ENCODE measurements at places on chromosomes 12 and 14. TPM values are rescaled to one million over a fixed set of nuclear protein-coding genes. Genes with fewer than 3 reads are reported as not detected.

Gene IFT43
- 35.2 TPM for total RNA-seq

- H3K27me3 ChIP-seq = no peaks in the 10 kb centered on the region
- H3K4me1 ChIP-seq = peaks cover 8% of the 10 kb centered on the region
- no peak overlapping the region for H3K27ac ChIP-seq
- H3K4me3 ChIP-seq = no peak overlapping the region
- no peaks in the 10 kb centered on the region for H3K36me3 ChIP-seq
Measured at GRCh38 chr14:67999290-67999689, 179.7 kb downstream of the RAD51B start.

Gene GPR132
- 0.26 TPM for total RNA-seq

DNA sequence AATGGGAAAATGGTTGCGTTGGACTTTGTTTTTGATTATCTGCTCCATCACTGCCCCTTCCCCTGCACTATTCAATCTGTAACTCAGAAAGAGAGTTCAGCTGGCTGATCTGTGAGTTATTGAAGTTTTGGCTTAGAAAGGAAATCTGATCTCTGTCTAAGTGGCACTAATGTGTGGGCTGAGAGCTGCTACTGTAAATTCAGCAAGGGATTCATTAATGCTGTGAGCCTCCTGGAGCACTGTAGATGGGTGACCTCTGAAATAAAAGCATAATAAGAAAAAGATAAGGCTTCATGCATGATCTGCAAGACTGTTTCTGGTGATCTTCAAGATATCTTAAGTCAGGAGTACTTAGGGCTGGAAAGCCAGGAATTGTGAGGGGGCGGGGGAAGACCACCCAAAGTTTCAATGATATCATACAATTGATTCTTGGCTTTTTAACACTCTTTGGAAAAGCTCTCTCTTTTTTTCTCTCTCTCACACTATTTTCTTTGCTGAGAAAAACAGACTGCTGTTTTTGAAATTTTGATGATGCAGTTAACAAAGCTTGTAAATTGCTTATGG, 101.1 kb downstream of the C12orf75 start:
- H3K4me3 ChIP-seq = no peak overlapping the region
- H3K27ac ChIP-seq = no peak overlapping the region
- no peaks in the 10 kb centered on the region for H3K27me3 ChIP-seq
- H3K4me1 ChIP-seq = no peaks in the 10 kb centered on the region
- H3K36me3 ChIP-seq = no peaks in the 10 kb centered on the region

- H3K27me3 ChIP-seq = peaks cover 10% of the 10 kb centered on the region
- no peak for DNase-seq
- no peaks in the 10 kb centered on the region for H3K36me3 ChIP-seq
- H3K4me1 ChIP-seq = no peaks in the 10 kb centered on the region
Measured at GRCh38 chr14:51208982-51209381, 31.1 kb upstream of the TMX1 start.

- no peaks in the 10 kb centered on the region for H3K4me1 ChIP-seq
- no peaks in the 10 kb centered on the region for H3K27me3 ChIP-seq
- DNase-seq = no peak
- no peak overlapping the region for H3K27ac ChIP-seq
- no peak overlapping the region for H3K4me3 ChIP-seq
Measured at GRCh38 chr14:78512021-78512420, 341.8 kb downstream of the NRXN3 start.

GRCh38 chr14:77622366-77622961, 6.0 kb upstream of the SPTLC2 start:
- H3K36me3 ChIP-seq = no peaks in the 10 kb centered on the region
- H3K27ac ChIP-seq = no peak overlapping the region
- no peaks in the 10 kb centered on the region for H3K27me3 ChIP-seq

- H3K27me3 ChIP-seq = no peaks in the 10 kb centered on the region
- H3K27ac ChIP-seq = no peak overlapping the region
- DNase-seq = no peak
- no peaks in the 10 kb centered on the region for H3K36me3 ChIP-seq
Measured at GRCh38 chr14:101220921-101221510, 317.5 kb upstream of the RTL1 start.

DNA sequence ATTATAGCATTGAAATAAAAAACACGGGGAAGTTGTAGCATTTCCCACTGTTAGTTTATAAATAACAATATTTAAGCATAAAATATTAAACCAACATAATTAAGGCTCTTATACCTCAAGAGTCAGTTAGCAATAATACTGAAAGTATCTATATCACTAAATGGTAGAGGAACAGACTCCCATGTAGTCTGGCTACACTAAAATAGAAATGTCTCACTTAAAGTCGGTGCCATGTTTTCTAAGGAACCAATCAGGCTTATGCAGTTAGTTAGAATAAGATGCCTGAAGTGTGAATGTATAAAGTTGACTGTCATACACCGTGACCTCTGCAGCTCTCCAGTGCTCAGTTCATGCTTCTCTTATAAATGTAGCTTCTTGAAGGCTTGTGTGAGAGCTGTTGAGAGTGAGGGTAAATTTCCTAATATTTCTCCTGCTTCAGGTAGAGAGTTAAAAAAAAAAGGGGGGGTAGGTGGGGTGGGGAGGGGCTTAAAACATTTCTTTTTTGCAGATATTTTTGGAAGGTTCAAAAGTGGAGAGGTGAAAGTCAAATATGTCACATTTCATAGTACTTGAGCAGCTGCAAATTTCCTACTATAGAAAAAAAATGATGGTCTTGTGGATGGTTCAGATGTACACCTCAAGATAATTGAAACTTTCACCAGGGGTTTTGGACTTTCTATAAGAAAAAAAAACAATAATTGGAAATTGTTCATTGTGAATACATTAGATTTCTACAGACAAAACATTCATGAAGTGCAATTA, 64.5 kb downstream of the PTCSC3 start:
- H3K27ac ChIP-seq = no peak overlapping the region
- H3K4me1 ChIP-seq = no peaks in the 10 kb centered on the region
- no peaks in the 10 kb centered on the region for H3K36me3 ChIP-seq
- no peak overlapping the region for H3K4me3 ChIP-seq

GRCh38 chr14:34164162-34164864, 213.4 kb upstream of the EGLN3 start:
- no peaks in the 10 kb centered on the region for H3K4me1 ChIP-seq
- H3K4me3 ChIP-seq = no peak overlapping the region
- DNase-seq = no peak
- no peaks in the 10 kb centered on the region for H3K36me3 ChIP-seq

DNA sequence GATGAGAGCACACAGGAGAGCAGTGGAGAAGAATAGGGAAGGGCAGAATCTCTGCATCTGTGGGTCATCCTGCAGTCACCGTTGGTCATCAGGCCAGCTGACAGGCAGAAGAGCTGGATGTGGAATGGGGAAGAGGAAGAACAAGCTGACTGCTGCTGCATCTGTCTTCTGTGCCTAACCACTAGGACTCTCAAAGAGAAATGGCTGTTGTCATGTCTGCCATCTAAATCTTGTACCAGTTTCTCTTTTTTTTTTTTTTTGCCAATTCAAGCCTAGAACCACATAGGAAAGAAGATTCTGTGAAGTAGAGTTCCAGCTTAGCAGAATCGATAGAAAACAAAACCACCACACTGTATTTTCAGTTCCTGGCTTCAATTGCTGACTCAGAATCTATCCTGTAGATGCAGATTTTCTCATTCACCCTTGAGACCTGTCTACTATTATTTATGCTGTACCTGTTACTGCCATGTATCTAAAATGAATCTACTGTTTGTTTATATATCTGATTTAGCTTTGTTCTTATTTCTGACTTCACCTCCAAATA, 421.9 kb upstream of the PRICKLE1 start:
- H3K27ac ChIP-seq = no peak overlapping the region
- H3K4me1 ChIP-seq = no peaks in the 10 kb centered on the region
- no peak overlapping the region for H3K4me3 ChIP-seq
- no peaks in the 10 kb centered on the region for H3K36me3 ChIP-seq
- H3K27me3 ChIP-seq = no peaks in the 10 kb centered on the region

DNA sequence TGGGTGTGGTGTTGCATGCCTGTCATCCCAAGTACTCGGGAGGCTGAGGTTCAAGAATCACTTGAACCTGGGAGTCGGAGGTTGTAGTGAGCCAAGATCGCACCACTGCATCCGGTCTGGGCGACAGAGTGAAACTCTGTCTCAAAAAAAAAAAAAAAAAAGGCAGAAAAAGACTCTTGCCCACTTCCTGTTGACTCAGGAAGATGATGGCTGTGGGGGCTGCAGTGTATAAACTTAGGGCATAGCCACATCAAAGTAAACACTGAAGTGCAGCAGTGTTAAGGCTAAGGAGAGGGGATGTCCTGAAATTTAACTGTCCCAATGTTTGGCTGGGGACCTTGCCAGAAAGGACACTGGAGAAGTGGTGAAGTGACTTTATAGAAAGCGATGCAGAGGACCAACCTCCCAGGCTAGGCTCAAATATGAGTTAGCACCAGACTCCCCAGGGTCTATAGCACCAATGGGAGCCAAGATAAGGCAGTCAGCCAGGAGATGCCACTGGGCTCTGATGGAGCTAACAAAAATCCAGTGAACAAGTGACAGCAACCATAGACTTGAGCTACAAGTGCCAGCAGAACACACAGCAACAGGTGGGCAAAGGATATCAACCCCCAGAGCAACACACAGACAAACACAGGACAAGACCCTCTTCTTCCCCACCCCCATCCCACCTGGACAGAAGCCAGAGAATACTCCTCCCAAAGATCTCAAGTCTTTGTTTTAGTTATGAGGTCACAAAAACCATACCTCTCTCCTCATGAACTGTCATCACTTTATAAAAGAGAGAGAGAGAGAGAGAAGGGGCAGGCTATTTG, 28.0 kb downstream of the NELL2 start:
- H3K27me3 ChIP-seq = no peaks in the 10 kb centered on the region
- no peak overlapping the region for H3K4me3 ChIP-seq
- H3K36me3 ChIP-seq = no peaks in the 10 kb centered on the region
- no peak overlapping the region for H3K27ac ChIP-seq
- no peak for DNase-seq
- no peaks in the 10 kb centered on the region for H3K4me1 ChIP-seq

GRCh38 chr12:25692115-25693035, 139.3 kb upstream of the LMNTD1 start:
- H3K27ac ChIP-seq = no peak overlapping the region
- no peaks in the 10 kb centered on the region for H3K27me3 ChIP-seq
- no peaks in the 10 kb centered on the region for H3K36me3 ChIP-seq

- no peaks in the 10 kb centered on the region for H3K27me3 ChIP-seq
- DNase-seq = peak; percentile 61
- H3K36me3 ChIP-seq = no peaks in the 10 kb centered on the region
- H3K27ac ChIP-seq = peak overlapping the region; percentile 73
- peaks cover 5% of the 10 kb centered on the region for H3K4me1 ChIP-seq
- peak overlapping the region; percentile 73 for H3K4me3 ChIP-seq
Measured at GRCh38 chr12:754851-755562, 2.6 kb downstream of the WNK1 start.

Gene NUDT4
- 73.5 TPM for total RNA-seq

Gene GZMB
- total RNA-seq = not detected

GRCh38 chr12:126966498-126966897, 1300.5 kb upstream of the TMEM132C start:
- no peak overlapping the region for H3K27ac ChIP-seq
- no peak overlapping the region for H3K4me3 ChIP-seq
- H3K27me3 ChIP-seq = no peaks in the 10 kb centered on the region
- no peaks in the 10 kb centered on the region for H3K36me3 ChIP-seq
- H3K4me1 ChIP-seq = no peaks in the 10 kb centered on the region

DNA sequence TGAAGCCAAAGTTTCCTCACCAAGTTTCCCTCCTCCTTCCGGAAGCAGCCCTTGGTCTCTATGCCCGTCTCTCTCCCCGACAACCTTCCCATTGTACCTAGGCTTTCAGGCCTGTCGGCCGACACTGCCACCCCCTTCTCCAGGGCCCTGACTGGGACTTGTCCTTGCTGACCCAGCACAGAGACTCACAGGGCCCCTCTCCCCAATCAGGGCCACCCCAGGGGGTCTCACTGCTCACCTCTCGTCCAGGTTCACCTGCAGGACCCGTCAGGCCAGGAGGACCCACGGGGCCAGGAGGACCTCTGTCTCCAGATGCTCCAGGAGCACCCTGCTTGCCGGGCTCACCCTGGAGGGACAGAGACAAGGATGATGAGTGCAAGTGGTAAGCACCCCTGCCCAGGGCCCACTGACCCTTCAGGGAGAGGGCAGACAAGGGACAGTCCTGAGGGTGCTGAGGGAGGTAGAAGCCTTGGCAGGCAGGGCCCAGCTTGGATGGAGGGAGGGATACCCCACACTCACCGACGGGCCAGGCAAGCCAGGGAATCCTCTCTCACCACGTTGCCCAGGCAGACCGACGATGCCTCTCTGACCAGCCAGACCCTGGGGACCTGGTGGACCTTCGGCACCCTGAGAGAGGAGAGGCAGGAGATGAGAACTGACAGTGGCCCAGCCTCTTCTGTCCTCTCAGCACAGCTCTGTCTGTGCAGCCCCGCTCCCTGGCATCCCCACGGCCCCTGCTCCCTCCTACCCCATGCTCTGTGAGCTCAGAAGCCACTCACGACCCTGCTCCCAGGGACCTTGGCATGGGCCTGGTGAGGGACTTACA, 14.6 kb downstream of the TMEM106C start:
- H3K36me3 ChIP-seq = no peaks in the 10 kb centered on the region
- H3K27ac ChIP-seq = no peak overlapping the region
- no peak overlapping the region for H3K4me3 ChIP-seq
- H3K27me3 ChIP-seq = peaks cover 12% of the 10 kb centered on the region
- no peak for DNase-seq

GRCh38 chr12:76199808-76200207, 115.3 kb upstream of the NAP1L1 start:
- no peaks in the 10 kb centered on the region for H3K36me3 ChIP-seq
- peak; percentile 95 for DNase-seq
- no peak overlapping the region for H3K4me3 ChIP-seq
- H3K27ac ChIP-seq = no peak overlapping the region
- no peaks in the 10 kb centered on the region for H3K4me1 ChIP-seq

All from fibroblast of lung (primary cell).